Stimulated activated CD8-positive, alpha-beta memory T cell treated with anti-CD3 and anti-CD28 coated beads, Interleukin-4, amount 100 ng/mL, for 24 hours (primary cell): ENCODE measurements at places on chromosomes 3 and 15.

GRCh38 chr3:137325170-137325569, 367.4 kb downstream of the IL20RB start:
- no peak for DNase-seq

- no peak for DNase-seq
Measured at GRCh38 chr3:114498539-114499370, 204.9 kb downstream of the TIGIT start.

GRCh38 chr3:38998086-38998485, 53.7 kb downstream of the SCN11A start:
- no peak for DNase-seq

DNA sequence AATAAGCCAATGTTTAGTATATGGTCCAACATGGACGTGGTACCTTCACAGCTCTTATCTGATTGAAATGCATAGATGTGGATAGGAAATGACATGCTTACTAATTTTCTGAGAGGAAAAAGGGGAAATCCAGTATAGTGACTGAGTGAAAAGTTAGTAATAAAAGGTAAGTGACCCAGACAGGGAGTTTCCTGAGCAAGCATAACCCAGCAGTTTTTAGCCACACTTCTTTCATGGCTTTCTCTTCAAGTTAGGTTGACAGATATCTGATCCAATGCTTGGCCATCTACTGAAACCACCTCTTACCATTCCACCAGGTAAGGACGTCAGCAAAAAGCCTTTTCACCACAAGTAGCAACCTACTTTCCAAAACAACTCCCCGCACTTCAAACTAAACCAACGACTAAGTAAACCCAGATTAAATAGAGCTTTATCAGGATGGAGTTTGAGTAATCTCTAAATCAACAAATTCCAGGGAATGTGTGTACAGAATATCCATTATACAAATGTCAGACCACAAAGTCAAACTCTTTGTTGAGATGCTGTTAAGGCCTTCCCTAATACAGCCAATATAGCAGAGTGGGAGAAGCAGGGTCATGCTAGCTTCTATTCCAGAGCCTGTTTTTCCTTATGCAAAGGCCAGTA, 329.7 kb downstream of the RORA start:
- DNase-seq, result no peak

- no peak for DNase-seq
Measured at GRCh38 chr15:95922431-95922830, 408.1 kb upstream of the NR2F2 start.

- no peak for DNase-seq
Measured at GRCh38 chr3:69901802-69902201, 97.7 kb upstream of the SAMMSON start.

DNA sequence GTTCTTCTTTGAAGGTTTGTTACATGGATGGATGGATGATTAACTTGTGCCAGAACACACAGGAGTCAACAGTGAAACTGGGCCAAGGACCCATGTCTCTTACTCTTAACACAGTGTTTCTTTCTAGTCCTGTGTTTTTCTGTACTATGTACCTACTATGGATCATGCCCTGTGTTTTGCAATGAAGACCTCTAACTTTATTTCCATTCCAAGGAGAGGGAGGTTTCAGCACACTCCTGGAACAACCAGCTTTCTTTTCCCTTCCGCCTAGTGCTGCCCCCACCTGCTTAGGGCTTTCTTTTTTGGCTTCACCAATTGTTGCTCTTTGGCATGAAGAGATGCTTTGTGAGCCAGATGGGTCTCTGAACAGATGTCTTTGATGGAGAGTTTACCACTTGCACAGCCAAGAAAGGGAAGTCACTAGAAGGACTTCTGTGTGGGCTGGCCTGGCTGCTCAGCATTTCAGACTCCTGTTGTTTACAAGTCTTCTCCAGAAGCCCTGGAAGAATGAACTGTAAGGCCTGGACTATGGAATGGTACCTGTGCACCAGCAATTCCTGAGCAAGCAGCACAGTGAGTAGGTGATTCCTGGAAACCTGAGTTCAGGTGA, 44.5 kb downstream of the SNAPC5 start:
- no peak for DNase-seq

DNA sequence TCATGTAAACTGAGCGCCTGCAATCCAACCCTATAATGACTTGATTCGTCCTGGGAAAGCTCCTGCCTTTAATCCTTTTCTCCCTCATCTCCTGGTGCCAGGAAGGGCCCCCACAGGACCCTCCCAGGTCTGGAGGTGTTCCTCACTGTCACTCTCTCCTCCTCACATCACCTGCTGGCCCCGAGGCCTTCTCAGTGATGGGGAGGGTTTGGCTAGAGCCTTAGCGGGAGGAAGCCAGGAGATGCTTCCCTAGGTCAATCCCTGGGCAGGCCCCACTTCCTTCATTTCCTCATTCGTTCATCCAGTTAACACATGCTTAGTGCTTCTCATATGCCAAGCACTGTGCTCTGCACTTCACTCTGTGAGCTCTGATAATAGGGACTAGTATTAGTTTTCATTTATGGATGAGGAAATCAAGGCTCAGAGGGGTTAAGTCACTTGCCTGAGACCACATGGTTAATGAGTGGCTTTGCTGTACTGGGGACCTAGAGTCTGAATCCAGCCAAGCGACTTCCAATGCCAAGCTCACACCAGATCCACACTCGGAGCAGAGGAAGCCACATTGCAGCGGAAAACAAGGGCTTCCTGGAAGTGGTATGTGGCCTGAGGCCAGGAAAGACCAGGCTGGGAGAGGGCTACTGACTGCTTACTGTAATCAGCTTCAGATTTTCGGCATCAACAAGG, 50.3 kb upstream of the CHRNB4 start:
- DNase-seq, result no peak
